ENCODE measurements at places on chromosomes 11 and 22.
A peak's percentile ranks its signal among the peaks of the same experiment; 100 is the strongest.

DNA sequence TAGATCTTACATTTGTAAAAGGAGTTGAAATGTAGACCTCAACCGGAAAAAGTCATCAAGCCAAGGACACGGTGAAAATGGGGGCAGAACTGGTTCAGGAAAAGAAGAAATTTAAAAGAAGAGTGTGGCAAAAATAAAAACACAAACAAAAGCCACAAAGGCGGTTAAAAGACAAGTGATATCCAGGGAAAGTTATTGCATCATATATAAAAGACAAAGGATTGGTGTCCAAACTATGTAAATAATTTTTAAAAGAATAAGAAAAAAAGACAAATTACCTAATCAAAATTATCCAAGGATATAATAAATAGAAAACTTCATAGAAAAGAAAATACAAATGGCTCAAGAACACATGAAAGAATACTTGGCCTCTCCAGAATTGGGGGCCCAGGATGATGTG, 45.1 kb upstream of the OPCML start:
- DNase-seq, result no peak

GRCh38 chr11:71565263-71565662, at the start of gene KRTAP5-10:
KRTAP5-10 (plus strand) TSS chr11:71565563; CDS start chr11:71565588, 25 bp downstream.
- no peak for DNase-seq

DNA sequence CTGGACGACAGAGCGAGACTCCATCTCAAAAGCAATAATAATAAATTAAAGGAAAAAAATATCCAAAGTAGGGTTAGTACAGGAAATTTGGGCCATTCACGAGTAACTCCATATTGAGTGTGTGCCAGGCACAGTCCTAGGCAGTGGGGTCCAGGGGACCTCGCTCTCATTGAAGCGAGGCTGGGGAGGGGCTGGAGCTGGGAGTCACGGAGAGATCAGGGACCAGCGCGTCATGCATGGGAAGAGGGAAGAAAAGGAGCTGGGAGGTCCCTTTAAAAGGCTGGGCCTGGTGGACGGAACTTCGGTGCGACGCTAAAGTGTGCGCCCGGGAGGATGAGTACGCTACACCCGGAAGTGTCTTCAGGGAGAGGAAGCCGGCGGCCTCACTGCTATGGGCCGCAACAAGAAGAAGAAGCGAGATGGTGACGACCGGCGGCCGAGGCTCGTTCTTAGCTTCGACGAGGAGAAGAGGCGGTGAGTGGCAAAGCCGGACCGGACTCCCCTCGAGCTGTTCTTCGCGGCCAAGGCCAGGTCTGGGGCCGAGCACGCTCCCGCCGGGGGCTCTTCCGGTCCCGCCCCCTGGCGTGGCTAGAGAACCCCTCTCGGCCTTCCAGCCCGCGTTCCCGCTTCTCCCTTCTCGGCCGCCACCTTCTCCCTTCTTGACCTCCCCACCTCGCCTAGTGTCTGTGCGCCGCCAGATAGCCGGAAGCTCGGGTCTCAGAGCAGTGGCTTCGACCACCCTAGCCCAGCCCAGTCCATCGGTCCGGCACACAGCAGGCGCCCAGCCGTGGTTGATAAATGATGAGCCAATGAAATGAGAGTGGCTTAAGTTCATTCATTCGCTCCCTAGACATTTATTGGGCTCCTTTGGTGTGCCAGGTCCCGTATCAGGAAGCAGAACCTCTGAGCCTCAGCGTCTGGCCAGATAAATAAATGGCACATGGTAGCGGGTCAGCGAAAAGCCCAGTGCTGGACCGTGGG, at the start of gene NOL12:
TSS of gene NOL12 (plus strand) at position 342 of the 981 bp plus-strand sequence. CDS start at position 392, 50 bp downstream.
- DNase-seq, result peak; percentile 76

DNA sequence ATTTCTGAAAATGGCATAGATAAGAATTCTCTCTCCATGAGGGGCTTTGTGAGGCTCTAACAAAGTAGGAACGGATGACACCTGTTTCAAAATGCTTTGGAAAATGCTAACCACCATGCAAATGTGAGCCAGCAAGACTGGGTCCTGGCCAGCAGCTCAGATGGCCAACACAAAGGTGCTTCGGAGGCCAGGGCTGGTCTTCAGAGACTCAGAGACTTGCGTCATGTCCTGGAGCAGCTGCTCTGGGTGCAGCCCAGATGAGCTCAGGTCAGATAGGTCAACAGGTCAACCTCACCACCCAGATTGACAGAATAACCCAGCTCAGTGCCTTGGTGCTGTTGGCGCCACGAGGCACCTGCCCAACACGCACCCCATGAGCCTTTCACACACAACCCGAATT, 12.0 kb upstream of the TMEM121B start:
- no peak for DNase-seq

DNA sequence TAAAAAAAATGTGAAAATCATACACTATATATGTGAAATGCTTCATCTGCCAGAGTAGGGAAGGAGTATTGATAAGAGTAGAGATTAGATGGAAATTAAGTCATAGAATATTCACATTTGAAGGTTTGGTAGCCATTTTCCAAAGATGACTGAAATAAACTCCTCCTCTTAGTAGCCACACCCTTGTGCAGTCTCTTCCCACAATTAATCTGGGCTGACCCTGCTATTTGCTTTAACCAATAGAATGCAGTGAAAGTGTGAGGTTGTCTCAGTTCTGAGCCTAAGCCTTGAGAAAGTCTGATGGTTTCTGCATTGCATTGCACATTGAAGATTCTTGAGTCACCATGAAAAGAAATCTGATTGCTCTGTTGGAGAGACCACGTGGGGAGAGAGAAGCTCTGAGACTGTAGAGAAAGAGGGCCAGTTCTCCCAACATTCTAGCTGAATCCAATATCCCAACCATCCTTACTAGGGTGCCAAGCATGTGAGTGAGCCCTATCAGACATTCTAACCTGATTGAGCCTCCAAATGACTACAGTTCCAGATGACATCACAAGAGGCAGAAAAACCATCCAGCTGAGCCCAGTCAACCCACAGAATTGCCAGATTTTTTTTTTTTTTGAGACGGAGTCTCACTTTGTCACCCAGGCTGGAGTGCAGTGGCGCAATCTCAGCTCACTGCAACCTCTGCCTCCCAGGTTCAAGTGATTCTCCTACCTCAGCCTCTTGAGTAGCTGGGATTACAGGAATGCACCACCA, 29.4 kb upstream of the CAPRIN1 start:
- DNase-seq, result no peak

GRCh38 chr11:124760205-124760652, 1.9 kb downstream of the ESAM start:
- no peak for DNase-seq

- no peak for DNase-seq
Observed at GRCh38 chr11:69060806-69061712, 12.3 kb downstream of the TPCN2 start.

- no peak for DNase-seq
Observed at GRCh38 chr11:20592741-20593140, 6.7 kb upstream of the SLC6A5 start.

DNA sequence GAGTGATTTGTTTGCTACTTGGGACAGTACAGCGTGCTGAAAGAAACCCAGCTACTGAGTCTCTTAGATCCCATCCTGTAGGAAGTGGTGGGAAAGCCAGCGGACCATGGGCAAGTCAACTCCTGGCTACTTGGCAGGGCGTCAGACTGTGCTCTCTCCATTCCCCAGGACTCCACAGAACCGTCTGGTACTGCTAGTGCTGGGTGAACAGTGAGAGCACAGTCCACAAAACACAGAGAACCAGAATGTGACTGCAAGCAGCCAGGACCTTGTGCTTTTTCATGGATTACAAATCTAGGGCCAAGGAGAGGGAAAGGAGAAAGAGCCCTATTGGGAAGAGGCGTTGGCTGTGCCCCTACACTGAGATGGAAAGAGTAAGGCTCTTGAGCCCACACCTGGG, 10.2 kb downstream of the BID start:
- no peak for DNase-seq

GRCh38 chr11:82261367-82261766, 472.3 kb downstream of the FAM181B start:
- DNase-seq, result no peak

DNA sequence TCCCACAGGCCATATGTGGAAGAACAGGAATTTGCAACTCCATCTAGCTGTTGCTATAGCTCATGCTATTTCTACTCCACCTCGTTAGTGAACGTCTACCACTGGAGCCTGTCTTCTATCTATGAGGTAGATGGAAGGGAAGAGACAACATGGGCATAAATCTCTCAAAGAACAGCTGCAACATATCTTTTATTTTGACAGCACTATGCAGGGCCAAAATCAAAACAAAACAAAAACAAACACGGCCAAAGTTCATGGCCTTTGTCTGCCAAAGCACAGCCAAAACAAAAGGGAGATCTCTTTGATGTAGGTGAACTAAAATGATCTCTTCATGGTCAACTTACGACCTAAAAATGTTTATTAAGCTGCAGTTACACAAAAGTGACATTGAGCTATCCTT, 215.2 kb upstream of the MPPED2 start:
- no peak for DNase-seq

- no peak for DNase-seq
Observed at GRCh38 chr22:45472426-45472825, 30.3 kb upstream of the FBLN1 start.

DNA sequence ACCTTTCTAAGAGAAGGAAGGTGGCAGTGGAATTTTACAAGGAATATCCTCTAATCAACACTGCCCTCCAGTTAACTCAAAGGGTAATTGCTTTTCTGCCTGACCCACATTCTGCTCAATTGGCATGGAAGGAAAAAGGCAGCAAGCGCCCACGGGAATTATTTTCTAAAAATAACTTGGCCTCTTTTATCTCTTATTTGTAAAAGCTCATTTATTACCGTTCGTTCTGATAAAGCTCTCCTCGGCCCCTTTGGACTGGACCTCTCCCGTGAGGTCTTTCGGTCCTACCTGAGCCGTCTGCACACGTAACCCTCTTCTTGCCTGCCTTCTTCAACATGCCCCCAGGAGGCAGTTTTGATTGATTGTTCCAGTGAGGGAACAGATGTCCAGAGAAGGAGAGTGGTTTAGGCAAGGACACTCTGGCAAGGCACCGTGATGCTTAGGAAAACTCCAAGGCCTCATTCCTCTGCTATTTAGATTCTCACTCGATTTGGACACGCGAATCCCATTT, 53.2 kb upstream of the CRTAM start:
- peak; percentile 13 for DNase-seq

DNA sequence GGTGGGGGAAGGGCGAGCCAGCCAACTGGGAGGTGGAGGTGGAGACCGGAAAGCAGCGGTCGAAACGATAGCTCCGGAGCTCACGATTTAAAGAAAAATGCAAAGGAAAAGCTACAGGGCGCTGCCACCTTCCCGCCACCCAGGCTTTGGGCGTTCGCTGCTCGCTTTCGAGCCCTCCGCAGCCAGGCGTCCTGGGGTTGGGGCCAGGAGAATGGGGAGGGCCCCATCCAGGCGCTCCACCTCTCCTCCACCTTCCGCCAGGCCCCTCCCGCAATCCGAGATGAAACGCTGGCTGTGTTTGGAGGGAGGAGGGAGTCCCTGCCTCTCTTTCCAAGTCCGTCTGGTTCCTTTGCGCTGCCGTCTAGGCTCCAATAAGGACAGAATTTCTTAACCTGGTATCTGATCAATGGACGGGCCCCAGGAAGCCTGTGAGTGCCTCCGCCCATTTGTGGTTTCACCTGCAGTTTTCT, 483 bp upstream of the ABTB2 start:
- DNase-seq, result peak; percentile 79

Data from NCI-H524 (cell line).